Hematopoietic multipotent progenitor cell treated with erythropoietin and hydrocortisone succinate and interleukin-3 and kit ligand, for 15 days (in vitro differentiated cells): ENCODE measurements at places on chromosomes 5 and 9.

DNA sequence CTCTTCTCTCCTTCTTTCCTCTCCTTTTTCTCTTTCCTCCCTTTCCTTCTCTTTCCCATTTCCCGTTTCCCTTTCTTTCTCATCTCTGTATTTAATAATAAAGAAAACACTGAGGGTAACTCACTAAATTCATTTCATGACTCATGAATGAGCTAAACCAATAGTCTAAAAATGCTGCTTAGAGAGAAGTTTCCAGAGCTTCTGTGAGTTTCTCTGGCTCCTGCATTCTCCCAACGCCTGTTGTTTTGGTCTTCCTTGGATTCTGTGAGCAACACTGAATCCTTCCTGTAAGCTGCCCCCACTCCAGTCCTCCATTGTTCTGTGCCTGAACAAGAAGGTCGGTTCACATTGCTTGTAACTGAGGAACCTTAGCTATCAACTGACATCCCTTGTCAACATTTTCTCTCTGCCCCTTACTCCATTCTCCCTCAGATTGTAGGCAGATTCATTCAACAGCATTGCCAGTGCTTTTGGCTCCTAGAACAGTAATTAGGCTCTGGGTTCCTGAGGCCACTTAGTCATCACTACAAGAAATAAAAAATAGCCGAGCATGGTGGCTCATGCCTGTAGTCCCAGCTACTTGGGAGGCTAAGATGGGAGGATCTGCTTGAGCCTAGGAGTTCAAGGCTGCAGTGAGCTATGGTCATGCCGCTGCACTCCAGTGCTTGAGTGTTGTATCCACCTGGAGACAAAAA, 237.7 kb upstream of the KLF4 start:
- no peak for DNase-seq

GRCh38 chr5:30849931-30850710, 343.4 kb upstream of the CDH6 start:
- no peak for DNase-seq

- no peak for DNase-seq
Measured at GRCh38 chr9:20271723-20272122, 350.6 kb downstream of the MLLT3 start.

- no peak for DNase-seq
Measured at GRCh38 chr5:149584121-149584520, 2.8 kb downstream of the ARHGEF37 start.

DNA sequence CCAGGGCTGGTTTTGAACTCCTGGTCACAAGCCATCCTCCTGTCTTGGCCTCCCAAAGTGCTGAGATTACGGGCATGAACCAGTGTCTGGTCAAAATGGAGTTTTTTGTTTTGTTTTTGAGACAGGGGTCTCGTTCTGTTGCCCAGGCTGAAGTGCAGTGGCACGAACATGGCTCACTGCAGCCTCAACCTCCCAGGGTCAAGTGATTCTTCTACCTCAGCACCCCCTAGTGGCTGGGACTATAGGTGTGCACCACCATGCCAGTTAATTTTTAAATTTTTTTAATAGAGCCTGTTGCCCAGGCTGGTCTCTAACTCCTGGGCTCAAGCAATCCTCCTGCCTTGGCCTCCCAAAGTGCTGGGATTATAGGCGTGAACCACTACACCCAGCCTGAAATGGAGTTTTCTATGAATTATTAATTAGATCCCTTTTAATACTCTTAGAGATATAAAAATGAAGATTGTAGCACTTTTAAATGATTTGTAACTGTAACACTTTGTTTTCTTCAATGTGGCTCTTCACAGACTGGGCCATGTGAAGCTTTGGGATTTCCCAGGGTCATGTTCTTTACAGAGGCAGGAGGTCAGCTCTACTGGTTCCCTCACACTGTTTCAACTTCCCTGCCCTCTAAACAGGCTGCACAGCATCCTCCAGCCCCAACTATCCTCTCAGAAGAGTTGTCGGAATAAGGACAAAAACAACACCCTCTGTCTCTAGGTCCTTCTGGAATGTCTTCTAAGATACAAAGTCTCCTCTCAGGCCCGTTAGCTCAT, 32.7 kb upstream of the SPARC start:
- DNase-seq = peak; percentile 32

DNA sequence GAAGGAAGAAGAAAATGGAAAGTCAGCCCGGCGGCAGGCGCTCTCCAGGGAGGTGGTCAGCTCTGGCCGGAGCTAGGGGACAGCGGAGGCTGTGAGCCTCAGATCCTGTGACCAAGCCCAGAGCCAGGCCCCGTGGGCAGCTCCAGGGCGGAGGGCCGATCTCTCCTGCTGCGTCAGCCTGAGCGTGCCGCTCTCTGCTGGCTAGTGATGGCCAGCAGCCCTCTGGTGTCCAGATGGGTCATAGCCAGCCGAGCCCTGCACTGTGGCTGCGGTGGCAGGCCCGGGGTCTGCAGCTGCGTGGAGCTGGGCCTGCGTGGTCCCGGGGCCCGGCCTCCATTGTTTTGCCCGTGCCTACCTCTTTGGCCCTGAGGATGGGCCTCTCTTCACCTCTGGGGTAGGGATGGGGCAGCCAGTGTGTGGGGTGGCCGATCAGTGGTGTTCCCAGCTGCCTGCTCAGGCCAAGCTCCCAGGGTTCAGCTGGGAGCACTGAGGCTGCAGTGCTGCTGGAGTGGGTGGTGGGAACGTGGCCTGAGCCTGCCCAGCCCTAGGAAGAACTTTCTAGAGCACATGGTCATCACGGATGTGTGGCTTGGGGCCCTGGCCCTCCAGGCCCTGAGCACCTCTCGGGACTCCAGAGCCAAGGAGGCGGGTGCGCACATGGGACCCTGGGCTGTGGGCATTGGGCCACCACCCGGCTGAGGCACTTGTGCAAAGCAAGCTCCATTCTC, 17.1 kb upstream of the NRARP start:
- no peak for DNase-seq

DNA sequence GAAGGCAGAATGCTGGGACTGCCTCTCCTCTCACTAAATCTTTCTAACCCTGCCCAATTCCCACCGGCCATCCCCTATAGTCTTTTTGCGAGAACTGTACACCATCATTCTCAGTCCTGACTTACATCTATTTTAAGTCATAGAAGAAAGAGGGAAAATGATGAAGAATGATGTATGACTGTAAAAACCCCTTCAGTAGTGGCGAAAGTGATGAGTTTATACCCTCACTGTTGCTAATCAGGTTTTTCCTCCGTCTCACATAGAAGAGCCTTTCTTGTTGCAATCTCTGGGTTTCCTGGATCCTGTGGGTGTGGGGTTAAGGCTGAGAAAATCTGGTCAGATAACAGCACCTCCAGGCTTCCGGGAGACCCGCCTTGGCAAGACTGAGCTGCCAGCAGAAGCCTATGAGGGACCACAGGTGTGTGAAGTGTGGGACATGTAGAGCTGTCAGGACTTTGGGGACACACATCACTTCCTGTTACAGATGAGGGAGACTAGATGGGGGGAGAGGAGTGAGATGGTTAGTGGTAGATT, 147.1 kb upstream of the SLC12A2 start:
- no peak for DNase-seq

DNA sequence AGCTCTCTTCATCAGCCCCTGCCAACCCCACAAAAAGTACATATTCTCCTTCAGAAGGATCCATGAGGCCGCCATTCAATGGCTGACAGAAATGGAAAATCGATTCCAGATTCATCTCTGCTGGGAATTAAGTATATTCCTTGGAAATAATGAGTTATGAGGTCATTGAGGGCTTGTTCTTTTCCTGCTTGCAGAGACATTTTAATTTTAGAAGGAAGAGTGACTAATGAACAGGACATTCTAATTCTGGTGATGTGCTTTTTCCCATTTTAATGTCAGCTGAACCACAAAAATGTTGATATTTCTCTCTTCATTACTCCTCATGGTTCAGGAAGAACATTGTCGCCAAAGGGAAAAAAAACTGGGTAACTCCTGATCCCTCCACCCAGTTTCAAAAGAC, 314.0 kb downstream of the PIK3R1 start:
- no peak for DNase-seq

DNA sequence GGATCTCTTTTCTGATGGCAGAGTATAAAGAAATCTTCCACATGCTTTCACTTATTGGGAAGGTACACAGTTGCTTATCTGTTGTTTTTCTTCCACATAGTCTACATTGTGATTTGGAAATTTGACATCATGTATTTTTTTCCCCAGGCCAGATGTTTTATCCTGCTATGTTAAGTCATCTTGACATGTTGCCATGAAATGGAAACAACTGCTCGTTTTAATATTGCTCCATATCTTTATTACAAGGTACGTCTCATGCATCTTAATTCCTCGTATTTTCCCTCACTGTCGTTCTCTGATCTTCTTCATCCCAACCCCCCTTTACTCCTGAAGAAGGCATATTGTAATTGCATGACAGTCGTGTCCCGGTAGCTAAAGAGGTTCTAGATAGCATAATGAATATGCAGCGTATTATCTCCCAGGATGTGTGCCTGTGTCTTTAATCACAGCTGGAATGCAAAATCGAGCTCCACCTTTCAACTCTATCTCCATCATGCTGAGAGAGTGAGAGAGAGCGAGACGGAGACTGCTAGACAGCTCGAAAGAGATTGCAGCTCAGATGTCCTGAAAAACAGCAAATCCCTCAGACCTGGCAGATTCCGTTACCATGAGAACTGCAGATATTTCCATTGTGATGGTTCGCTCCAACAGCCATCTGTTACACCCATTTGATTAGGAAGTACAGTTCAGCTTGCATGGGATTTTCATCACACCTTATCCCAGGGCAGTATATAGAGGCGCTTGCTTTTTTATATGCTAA, 281.7 kb downstream of the TMEM38B start:
- no peak for DNase-seq

GRCh38 chr9:23658376-23659258, 167.4 kb downstream of the ELAVL2 start:
- no peak for DNase-seq

GRCh38 chr9:131312822-131313770, 23.6 kb downstream of the PLPP7 start:
- DNase-seq = no peak

GRCh38 chr9:15138357-15138686, 168.7 kb downstream of the TTC39B start:
- DNase-seq = no peak

- DNase-seq = no peak
Measured at GRCh38 chr9:99628285-99628684, 193.4 kb upstream of the NR4A3 start.

DNA sequence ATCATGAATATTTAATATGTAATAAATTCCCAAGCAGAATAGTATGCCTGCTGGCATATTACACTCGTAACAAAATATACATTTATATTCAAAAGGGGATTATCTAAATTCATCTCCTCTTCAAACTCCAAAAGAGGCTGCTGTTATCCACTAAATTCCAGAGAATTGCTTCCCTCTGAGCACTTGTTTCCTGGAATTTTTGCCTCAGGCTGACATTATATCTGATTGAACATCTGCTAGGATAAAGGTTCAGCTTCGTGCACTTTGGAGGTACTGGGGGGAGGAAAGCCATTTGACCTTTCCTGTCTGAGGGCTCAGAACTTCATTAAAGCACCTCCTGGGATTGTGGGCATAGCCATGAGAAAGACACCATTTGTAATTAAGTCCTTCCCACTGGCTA, 4.3 kb upstream of the HAPLN1 start:
- DNase-seq = no peak

DNA sequence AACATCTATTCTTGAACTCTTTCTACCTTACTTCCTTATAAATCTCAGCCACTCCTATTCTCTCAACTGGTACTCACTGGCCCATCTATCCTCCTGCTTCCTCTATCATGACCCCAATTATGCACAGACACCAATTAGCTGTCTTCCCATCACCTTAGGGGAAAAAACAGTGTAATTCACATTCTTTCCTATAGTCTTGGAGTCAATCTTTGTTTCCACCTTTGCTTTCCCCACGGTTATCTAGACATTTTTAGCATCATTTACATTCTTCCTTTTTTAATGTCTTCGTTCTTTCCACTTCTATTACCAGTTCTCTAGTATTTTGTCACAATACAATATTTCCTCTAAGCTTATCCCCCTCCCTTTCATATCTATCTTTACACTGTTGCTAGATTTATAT, 449.4 kb downstream of the TMEM38B start:
- DNase-seq = no peak

- no peak for DNase-seq
Measured at GRCh38 chr9:34457266-34458012, 931 bp downstream of the FAM219A start.

- DNase-seq = no peak
Measured at GRCh38 chr9:129053020-129053419, 16.6 kb downstream of the MIGA2 start.

DNA sequence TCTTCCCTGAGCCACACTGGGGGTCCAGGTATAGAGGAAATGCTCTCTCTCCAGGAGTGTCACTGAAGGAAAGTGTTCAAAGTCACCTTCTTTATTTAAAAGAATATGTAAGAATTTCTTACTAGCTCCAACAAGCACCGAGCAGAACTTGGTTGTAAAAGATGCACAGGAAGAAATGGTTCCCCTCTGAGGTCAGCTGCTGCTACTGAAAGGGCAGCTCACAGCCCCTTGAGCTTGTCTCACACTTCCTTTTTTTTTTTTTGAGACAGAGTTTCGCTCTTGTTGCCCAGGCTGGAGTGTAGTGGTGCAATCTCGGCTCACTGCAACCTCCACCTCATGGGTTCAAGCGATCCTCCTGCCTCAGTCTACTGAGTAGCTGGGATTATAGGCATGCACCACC, 77.2 kb downstream of the PRRT1B start:
- no peak for DNase-seq

- no peak for DNase-seq
Measured at GRCh38 chr9:106718936-106719335, 144.0 kb upstream of the ZNF462 start.

GRCh38 chr5:80931411-80931810, 28.8 kb upstream of the RASGRF2 start:
- DNase-seq = no peak

DNA sequence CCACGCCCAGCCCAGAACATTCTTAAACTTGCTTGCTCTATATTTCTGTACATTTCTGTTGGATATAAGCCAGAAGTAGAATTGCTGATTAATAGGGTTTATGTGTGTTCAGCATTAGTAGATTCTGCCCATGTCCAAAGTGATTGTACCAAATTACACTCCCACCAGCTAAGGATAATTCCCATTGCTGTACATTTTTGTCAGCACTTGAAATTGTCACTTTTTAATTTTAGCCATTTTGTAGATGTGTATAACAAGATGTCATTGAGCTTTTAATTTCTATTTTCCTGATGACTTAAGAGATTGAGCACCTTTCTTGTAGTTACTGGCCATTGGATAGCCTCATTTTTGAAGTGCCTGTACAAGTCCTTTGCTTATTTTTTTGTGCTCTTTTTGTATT, 46.4 kb downstream of the AQP7 start:
- no peak for DNase-seq

GRCh38 chr5:481347-481746, 38.4 kb downstream of the EXOC3 start:
- DNase-seq = no peak

GRCh38 chr5:81121273-81121672, 111.8 kb upstream of the CKMT2 start:
- no peak for DNase-seq

DNA sequence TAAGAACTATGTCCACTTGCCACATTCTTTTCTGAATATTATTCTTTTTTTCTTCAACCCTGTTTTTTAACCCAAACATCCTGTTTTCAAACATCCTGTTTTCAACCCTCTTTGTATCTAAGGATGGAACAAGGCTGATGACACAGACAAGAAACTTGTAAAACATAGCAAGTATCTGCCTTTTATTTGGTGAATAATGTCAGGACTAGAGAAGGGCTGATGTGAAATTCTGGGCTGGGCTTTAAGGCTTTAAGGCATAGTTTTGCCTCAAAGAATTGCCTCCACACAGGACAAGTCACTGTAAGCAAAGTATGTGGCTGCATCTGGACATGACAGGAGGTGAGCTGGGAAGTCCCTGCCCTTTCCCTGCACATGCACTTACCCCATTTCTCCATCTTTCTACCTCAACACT, 42.5 kb upstream of the RIC1 start:
- DNase-seq = no peak
